ENCODE measurements at places on chromosomes 7 and 10.

DNA sequence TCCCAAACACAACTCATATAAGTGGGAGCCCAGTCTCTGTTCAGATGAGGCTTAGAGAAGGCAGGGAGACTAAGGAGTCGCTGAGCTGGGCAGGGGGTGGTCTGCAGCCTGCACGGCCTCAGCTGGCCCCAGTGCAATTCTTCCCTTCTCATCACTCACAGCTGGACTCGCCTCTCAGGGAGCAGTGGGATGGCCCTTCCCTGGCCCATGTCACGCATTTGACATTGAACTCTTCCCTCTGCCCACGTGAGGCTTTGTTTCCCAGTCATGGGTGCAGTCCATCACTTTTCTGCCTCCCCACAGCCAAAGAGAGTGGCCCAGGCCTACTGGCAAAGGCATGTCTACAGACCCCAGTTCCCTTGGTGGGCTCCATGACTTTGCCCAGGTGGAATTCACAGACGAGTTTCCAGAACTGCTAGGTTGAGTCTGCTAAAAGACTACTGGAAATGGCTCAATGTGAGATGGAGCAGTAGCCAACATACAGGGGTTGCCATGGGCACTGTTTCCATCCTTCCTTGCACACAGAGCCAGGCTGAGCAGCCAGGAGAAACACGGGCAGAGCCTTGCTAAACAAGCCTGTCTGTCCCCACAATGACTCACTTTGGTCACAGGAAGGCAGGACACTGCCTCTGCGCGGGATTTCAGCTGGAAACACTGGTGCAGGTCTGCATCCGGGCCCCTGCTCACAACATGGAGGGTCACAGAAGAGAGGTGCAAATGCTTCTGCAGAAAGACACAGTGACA, 90.1 kb downstream of the OAT start:
- DNase-seq: peak; percentile 4

GRCh38 chr7:949021-949934, 5.2 kb downstream of the ADAP1 start:
- DNase-seq: no peak

DNA sequence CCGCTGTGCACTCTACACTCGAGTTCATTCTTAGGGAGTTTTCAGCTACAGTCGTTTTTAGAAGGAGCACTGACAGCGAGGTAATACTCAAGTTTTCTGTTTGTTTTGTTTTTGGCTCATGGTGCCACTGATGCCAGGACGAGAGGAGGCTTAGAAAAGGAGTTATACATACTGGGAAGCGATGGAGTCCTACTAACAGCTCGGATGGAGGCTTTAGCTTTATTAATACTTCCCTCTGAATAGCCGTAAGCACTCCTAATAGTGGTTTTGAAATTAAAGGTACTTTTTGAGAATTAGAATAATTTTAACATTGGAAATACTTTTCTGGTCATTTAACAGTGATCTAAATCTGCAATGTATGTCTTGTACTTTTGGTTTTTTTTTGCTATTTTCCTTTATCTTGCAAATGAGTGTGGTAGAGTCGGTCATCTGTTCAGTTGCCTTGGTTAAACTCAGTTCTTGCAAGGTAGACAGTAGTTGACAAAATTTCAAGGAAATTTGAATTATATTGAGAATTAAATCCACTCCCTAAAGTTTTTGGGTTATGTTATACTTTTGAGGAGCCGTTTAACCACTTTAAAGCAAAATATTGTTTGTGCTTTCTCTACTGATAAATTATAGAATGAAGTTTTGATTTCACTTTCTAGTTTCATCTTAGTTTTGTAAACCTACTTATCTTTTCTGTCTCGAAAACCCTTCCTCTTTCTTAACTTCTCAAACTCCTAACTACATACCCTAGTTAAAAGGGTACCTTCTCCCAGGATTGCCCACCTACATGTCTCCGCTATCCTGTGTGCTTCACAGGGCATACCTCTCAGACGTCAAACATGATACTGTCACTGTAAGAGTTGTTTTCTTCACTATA, 1.5 kb downstream of the HBP1 start:
- DNase-seq: no peak

DNA sequence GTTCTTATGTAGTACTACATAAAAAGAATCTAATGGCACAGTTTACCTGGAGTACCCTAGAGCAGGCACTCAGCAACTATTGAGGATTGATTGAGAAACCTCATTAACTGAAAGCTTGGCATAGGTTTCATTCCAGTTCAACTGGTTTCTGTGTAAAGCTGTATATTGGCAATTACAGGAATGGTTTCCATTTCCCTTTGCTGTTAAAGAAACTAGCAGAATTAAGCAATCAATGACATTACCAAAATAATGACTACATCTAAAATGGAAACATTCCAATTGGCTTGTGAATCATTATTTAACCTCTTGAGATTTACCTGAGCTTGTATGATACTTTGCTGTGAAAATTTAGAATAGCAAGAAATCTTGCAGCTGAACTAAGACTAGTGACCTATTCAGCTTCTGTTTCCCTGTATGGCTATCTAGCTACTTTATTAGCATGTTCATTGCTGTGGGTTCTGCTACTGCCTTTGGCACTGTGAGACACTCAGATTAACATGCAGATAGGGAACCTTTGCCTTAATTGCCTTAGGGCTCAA, 33.5 kb upstream of the CADPS2 start:
- no peak for DNase-seq

GRCh38 chr10:13969118-13969791, 361.5 kb downstream of the FRMD4A start:
- DNase-seq: no peak

DNA sequence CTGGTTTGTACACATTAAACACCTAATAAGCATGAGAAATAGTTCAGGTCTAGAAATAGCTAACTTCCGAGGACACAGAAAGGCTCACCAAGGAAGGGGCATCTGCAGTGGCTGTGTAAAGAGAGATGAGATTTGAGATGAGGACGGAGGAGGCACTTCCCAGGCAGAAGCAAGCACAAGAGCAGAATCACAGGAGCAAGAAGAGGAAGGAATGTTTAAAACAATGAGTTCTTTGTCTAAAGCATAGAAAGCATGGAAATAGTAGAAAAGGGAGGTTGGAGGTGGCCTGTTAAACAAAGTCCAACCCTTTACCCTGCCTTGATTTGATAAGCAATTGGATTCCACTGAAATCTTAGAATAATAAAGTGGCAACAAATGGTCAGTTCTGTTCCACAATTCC, 11.6 kb upstream of the PON3 start:
- DNase-seq: no peak

DNA sequence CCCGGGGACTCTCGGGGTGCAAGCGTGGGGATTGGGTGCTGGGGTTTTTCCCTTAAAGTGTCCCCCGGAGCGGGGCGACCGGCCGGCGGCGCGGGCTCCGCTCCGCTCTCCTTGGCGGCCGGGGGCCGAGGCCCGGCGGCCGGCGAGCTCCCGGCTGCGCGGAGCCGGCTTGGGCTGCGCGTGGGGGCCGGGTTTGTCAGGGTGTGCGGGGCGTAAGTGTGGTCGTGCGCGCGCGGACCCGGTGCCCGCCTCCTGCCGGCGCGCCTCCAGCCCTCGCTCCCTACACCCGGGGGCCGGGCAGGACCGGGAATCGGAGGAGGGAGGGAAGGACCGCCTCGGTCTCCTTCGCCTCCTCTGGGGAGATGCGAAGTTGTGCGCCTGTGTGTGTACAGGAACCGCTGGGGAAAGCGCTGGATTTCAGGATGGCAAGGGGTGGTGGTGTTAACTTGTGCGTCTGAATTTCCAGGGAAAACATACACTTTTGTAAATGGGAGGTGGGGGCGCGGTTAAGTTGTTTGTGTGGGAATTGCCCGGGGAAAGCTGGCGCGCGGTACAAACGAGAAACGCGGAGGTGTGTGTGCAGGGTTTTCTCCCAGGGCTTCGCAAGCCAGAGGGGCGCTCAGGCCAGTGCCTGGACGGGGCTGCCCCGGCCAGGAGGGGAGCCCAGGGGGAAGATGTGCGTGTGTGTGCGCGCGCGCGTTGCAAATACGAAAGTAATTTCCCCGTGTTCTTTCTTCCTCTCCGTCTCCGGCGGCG, 737 bp downstream of the ZMIZ1 start:
- DNase-seq: peak; percentile 58

- DNase-seq: no peak
These were observed 84.3 kb downstream of the CD36 start for GRCh38 chr7:80722616-80723195.

GRCh38 chr10:18449611-18450026, 201.8 kb downstream of the NSUN6 start:
- no peak for DNase-seq

GRCh38 chr7:110296321-110296720, 794.6 kb upstream of the LRRN3 start:
- DNase-seq: no peak

GRCh38 chr7:32015133-32015532, 55.1 kb downstream of the PDE1C start:
- DNase-seq: no peak

DNA sequence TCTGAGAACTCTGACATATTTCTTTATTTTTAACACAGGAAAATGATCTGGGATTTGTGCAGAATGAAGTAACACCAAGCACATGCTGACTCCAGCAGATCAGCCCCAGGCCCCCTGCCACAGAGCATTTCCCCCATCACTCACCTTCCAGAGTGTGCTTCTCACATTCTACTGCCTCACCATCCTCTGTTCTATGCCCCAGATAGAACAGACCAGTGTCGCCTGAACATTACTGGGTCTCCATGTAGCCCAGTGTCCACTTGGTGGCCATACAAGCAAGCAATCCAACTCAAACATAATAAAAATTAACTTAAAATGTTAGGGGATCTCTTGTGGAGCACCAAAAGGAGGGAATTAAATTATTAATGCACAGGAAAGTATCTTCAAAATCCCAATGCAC, 58.8 kb downstream of the SORBS1 start:
- DNase-seq: no peak

- no peak for DNase-seq
These were observed 452.0 kb upstream of the FZD8 start for GRCh38 chr10:36094096-36094495.

- DNase-seq: no peak
These were observed 36.3 kb upstream of the DIP2C start for GRCh38 chr10:725786-726185.

DNA sequence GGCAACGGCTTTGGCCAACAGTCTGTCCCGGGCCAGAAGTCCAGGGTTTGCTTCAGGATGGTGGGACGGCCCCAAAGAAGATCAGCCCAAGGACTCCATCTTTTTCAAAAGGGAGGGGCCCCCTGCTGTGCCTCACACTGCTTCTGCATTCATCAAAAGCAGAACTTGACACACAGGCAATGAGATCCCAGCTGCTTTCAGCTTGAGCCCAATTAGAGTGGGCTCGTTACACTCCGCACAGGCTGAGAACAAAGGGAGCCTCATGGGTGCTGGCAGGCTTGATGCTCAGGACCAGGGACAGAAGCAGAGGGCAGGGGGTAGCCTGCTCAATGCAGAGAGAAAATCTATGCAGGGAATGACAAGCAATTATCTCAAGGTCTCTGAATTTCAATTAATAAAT, 45.5 kb downstream of the VOPP1 start:
- no peak for DNase-seq

DNA sequence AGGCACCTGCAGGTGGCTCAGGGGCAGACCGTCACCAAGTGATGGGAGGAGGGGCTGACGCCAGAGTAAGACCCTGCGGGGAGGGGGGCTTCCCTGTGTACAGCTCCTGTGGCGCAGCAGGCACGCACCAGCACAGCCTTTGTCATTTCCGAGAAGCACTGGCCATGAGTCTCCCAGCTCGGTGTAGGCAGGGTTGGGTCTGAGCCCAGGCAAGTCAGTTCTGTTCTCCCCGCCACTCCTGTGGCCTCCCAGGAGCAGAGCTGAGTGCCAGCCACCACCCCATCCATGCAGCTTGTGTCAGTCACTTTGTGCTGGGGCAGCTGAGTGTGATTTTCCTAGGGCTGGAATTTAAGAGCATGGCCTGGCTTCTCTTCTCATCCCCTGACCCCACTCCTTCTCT, 13.2 kb downstream of the CPSF4 start:
- no peak for DNase-seq

GRCh38 chr10:132554991-132555647, 17.5 kb downstream of the INPP5A start:
- DNase-seq: no peak

- DNase-seq: no peak
These were observed 84.4 kb downstream of the GLI3 start for GRCh38 chr7:42152329-42153205.

DNA sequence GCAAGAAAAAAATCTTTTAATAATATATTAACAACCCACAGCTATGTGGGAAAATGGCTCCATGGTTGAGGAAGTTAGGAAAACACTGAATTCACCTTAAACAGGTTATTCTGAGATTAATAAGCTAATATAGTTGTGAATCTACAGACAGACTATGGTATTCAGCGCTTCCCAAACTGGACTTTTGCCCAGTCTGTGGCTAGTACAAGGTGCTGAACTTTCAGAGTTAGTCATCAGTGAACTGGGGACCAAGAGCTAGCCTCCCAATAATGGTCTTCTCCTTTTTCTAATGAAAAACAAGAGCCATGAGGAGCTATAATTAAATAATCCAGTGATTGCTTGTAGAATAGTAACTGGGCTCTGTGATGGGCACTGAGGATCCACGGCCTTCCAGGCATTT, 65.3 kb downstream of the FRMPD2 start:
- no peak for DNase-seq

- no peak for DNase-seq
These were observed 24.1 kb downstream of the SEMA3D start for GRCh38 chr7:85162721-85163120.

DNA sequence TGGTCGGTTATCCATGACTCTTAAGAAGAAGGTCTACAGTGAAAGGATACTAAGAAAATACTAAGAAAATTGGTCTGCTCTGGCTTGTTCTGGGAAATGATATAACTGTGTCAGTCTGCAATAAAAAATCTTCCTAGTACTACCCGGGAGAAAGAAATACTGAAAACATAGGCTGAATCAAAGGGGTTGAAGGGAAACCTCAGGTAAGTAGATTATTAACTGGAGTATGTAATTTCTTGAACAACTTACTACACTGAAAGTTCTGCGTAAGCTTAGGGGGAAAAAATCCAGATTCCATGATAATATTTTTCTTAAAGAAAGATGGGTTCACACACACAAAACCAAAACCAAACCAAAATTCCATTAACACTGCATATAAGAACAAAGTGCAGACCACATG, 143.3 kb downstream of the KMT2E start:
- no peak for DNase-seq

GRCh38 chr7:29564496-29565223, 1.0 kb downstream of the PRR15 start:
- no peak for DNase-seq

- DNase-seq: no peak
These were observed 25.5 kb upstream of the EZH2 start for GRCh38 chr7:148909568-148909967.
